ENCODE measurements at places on chromosomes 3 and 15.

DNA sequence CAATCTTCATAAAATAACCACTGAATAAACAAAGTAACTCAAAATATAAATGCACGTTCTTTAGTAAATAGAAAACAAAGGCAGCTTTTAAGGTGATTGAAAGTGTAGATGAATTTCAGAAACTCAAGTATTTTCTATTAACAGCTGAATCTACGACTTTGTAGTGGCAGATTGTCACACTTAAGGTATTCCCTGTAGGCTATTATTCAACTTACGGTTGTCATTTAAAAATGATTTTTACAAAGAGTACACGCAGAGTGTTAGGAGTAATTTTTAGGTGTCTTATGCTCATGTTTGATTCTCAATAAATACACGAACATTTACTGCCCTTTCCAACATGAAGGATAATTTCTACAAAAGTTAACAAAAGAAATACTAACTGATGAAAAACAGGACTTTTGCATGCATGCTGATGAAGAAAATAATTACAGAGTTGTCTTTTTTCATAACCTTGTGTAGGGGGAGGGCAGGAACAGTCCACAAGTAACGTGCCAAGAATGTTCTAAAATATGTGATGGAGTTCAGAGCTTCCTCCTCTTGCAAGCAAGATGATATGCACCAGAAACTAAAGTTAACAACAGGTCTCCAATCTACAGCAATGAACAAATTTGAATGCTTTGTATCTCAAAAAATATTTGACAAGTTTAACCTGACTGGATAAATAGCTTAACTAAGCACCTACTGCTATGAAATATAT lies 16.7 kb downstream of the DCBLD2 start:
- no peak for DNase-seq

- DNase-seq, result no peak
These were observed 71.4 kb upstream of the LRIG1 start for GRCh38 chr3:66572090-66572675.

DNA sequence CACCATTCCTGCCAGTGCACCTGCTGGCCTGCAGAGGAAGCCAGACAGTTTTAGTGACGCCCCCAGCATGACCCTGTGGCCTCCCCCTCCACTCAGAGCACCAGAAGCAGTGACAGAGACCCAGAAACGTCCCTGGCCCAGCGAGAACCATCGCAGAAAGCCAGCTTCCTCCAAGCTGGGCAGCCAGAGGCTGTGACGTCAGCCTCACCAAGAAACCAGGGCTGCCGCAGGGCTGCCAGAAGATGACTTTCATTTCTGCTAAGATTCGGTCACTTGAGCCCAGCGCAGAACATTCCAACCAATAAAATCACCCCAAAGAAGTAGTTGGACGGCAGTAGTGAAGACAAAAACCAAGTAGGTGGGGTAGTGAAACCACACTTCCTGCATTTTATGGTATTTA lies 29.6 kb upstream of the RPL32 start:
- no peak for DNase-seq

- DNase-seq, result no peak
These were observed 30.1 kb upstream of the SLC22A13 start for GRCh38 chr3:38235466-38235865.

DNA sequence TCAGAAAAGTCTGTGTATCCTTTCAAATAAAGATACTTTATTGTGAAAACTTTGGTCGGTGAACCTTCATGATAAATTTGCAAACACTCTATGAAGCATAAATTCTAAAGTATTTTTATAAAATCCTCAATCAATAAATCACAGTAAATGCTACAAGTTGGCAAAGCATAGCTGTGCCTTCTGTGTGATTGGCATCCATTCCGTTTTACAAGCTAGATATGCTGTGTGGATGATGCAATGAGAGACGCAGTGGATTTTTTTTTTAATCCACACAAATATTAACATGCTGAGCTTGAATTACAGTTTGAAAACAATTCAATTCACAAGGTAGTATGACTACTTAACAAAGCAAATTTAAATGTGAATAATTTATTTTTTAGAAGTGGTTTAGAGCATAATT lies 937.2 kb downstream of the ZPLD1 start:
- DNase-seq, result no peak

- no peak for DNase-seq
These were observed 82.1 kb upstream of the PHLDB2 start for GRCh38 chr3:111776827-111777483.

DNA sequence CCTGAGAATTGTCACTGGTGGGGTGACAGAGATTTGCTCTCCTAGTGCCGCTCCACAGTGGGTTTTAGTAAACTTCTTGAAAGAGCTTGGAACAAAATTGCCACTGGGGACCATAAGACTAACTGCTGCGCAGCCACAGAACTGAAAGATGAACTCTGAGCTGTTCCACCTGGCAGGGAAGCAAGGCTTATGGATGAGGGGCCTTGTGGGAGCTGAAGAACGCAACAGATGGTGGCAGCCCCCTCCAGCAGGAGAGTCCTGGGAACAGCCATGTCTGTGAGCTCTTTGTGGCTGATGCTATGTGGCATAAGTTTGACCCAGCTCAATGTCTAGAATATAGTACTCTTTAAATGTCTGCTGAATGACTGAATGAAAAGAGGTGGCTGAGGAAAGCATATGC lies 66.8 kb upstream of the C2CD4B start:
- no peak for DNase-seq

- DNase-seq, result no peak
These were observed 12.8 kb downstream of the SH3BP5 start for GRCh38 chr3:15319575-15319974.

All from GM12891 (cell line).